ENCODE measurements at places on chromosomes 5 and 9. TPM values are rescaled to one million over a fixed set of nuclear protein-coding genes. Genes with fewer than 3 reads are reported as not detected.

DNA sequence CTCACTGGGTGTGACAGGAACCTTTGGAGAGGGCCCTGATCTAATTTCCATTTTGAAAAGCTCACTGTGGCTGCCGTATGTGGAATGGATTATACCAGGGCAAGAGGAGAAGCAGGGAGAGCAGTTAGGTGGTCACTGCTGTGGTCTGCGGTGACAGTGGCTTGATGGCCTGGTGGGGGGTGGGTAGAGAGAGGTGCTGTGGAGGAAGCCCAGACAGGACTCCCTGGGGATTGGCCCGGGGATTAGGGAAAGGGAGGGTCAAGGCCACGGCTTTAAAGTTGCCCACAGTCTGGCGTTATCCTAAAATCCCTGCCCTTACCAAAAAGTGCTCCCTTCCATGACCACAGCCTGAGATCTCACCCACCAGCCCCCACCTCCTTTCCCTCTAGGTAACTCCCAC is 4.7 kb downstream of the B4GALT7 start:
- DNase-seq, result no peak

DNA sequence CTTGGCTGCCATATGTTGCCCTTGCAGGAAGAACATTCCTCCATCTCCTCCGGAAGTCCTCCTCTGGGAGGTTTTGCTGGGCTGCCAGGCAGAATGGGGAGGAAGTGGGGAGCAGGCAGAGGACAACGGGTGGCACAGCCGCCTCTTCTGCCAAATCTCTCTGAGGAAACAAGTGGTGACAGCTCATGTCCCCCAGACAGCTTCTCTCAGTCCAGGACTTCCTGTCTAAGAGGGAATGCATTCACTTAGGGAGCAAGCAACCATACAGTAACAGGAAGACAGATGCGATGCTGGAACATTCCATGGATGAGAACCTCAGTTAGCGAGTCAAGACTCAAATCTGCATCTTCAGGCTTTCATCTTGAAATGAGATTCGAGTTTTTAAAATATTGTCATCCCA is 701.0 kb downstream of the SEMA5A start:
- no peak for DNase-seq

GRCh38 chr9:134378901-134379338 is 52.7 kb downstream of the RXRA start:
- peak; percentile 79 for DNase-seq

DNA sequence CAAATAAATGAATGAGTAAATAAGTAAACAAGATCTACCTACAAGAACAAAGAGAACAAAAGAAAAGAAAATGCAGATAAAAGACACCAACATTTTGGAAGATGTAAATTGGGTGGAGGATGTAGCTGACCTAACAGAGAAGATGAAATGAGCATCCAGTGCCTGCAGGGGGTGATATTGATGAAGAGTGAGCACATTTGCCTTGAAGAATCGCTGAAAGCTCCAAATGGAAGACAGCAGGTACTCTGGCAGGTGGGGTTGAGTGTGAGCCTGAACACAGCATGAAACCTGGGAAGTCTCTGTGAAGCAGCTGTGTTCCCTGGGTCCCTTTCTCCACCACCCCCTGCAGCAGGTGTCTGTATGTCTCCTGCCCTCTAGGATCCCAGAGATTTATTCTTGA is 125.6 kb downstream of the NXNL2 start:
- no peak for DNase-seq

DNA sequence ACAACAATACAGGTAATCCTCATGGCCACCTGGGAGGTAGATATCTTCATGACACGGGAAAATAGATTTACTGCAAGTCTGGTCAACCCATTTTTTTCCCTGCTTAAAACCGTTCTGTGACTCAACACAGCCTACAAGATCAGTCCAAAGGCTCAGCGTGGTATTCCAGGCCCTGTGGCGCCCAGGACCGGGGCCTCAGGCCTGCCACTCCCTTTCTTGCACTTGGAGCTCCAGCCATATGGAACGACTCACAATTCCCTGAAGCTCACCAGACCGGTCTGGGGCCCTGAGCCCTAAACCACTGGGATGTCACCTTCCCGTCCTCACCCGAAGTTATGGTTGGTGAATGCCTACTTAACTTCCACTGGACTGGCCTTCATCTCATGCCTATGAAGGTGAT is 6.5 kb upstream of the MLANA start:
- DNase-seq, result no peak

DNA sequence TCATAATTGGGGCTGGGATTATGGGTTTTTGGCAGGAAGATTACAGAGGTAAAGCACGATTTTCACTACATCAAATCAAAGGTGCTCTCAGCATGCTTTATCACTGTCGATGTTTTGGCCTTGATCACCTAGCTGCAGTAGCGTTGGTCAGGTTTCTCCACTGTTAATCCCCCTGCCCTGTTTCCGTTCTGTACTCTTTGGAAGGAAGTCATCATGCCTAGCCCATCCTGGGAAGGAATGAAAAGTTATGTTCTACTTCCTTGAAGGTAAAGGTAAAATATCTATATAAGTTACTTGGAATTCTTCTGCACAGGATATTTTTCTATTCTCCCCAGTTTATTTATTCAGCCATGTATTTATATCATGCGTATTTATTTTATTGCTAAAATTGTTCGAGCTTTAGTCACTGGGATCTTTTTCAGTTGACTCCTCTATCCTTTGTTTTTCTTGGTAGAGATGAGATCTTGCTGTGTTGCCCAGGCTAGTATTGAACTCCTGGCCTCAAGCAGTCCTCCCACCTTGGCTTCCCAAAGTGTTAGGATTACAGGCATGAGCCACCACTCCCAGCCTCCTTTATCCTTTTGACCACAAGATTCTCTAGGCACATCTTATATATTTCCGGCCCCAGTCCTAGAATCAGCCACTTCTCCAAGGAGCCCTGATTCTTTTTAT is 25.3 kb downstream of the FAF2 start:
- no peak for DNase-seq

GRCh38 chr5:45507178-45507577 is 189.0 kb downstream of the HCN1 start:
- no peak for DNase-seq

GRCh38 chr5:138438003-138438723 is 694 bp upstream of the REEP2 start:
- DNase-seq, result no peak

Gene OTULIN
- 23.5 TPM for total RNA-seq

GRCh38 chr5:142544946-142545649 is 140.8 kb downstream of the FGF1 start:
- DNase-seq, result no peak

GRCh38 chr9:92032891-92033290 is 82.3 kb downstream of the SPTLC1 start:
- DNase-seq, result no peak

Gene SLU7
- total RNA-seq, result 46.5 TPM

Gene LIFR
- total RNA-seq, result 61.1 TPM

GRCh38 chr5:167317884-167318283 is 973.6 kb upstream of the WWC1 start:
- no peak for DNase-seq

- DNase-seq, result peak; percentile 92
These were observed at the start of gene RUFY1 for GRCh38 chr5:179550511-179551342. RUFY1 (plus strand) TSS chr5:179550554; CDS start chr5:179550570, 16 bp downstream.

- DNase-seq, result no peak
These were observed 199.4 kb upstream of the ST8SIA4 start for GRCh38 chr5:101102506-101102905.

Gene SPATA31A1
- total RNA-seq, result not detected

DNA sequence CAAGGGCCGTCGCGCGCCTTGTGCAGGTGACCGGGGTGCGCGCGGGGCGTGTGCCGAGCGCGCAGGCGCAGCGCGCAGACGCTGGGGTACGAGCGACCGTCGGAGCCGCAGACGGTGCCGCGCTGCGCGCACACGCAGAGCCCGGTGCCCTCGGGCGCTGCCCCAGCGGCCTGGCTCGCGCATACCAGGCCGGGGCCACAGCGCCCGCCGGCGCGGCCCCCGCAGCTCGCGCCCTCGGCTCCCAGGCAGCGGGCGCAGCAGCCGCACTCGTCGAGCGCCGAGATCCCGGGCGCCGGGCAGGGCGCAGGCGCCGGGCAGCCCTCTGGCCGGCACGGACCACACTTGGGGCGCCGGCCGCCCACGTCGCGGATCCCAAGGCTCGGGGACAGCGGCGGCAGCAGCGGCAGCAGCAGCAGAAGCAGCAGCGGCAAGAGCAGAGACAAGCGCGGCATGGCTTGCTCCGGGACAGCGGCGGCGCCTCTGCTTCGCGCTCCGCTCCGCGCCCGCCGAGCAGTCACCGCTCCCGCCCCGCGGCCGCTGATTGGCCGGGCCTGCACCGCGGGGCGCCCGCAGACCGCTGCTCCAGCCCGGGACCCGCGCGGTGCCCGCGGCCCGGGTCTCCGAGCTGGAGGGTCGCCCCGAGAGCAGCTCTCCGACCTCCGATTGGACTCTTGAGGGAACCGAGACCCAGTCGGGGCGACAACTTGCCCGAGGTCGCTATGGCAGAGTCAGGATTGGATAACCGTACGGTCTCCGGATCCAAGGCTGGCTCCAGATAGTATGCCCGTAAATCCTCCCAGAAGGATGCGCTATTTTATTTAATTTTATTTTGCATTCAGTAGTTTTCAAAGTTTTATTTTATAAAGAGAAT is at the start of gene IGFBPL1:
TSS of gene IGFBPL1 (minus strand) at position 482 of the 871 bp plus-strand sequence. CDS start at position 452, 30 bp downstream.
- DNase-seq, result peak; percentile 35

Gene SPRY4
- total RNA-seq, result 8.3 TPM

- peak; percentile 18 for DNase-seq
These were observed 63.8 kb upstream of the RNF130 start for GRCh38 chr5:180135128-180135955.
